ENCODE measurements at places on chromosomes 16 and 17.

DNA sequence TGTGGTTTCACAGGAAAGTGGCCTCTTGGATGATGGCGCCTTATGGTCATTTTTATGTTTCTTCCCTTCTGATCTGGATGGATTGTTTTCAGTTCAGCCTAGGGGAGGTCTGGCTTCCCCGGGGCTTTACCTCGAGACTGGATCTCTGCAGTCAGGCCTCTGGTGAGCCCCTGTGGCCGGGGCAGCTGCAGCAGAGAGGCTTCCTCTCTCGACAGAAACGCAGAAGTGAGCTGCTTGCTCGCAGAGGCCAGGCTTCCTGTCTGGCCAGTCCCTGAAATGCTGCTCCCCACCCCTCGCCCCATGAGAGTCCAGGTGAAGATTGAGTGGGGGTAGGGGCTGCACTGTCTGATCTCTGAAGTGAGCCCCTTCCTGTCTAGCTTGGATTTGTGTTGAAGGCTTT is 44.0 kb downstream of the PLCG2 start:
- DNase-seq = peak; percentile 53

DNA sequence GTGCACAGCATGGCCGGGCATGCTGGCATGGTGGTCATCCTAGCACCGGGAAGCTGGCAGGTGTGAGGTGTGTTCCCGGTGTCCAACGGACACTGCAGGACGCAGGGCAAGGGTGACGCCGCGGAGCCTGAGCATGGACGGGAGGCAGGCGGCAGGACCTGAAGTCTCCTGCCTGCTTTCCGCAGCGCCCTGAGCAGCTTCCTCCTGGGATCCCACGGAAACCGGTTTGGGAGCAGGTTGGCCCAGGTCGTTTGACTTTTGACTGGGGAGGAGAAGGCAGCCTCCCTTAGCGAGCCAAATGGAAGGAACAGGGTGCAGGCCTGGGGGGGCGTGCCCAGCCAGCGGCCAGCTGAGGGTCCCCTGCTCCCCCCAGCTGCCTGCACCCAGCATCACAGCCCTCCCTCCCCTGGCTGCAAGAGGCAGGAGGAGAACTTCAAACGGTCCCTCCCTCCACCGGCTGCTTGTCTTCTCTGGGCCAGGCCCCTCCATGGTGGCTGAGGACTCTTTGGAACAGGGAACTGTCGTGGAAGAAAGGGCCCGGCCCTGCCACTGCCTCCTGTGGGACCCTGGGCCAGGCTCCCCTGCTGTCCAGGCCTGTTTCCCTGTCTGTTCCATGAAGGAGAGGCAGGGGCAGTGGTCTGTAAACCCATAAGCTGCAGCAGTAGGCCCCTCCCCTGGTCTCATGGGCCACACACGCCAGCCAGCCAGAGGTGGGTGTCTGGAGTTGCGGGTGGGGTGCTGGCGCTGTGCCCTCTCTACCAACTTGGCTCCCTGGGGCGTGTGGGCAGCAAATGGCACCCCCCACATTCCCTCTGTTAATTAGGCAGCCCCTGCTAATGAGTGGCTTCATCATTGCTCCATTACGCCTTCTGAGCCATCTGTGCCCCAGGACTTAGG is 7.8 kb upstream of the ADGRG1 start:
- no peak for DNase-seq

- no peak for DNase-seq
Measured at GRCh38 chr16:70651524-70651923, 5.2 kb downstream of the IL34 start.

GRCh38 chr17:34206569-34206968 is 48.5 kb upstream of the CCL2 start:
- DNase-seq = no peak

DNA sequence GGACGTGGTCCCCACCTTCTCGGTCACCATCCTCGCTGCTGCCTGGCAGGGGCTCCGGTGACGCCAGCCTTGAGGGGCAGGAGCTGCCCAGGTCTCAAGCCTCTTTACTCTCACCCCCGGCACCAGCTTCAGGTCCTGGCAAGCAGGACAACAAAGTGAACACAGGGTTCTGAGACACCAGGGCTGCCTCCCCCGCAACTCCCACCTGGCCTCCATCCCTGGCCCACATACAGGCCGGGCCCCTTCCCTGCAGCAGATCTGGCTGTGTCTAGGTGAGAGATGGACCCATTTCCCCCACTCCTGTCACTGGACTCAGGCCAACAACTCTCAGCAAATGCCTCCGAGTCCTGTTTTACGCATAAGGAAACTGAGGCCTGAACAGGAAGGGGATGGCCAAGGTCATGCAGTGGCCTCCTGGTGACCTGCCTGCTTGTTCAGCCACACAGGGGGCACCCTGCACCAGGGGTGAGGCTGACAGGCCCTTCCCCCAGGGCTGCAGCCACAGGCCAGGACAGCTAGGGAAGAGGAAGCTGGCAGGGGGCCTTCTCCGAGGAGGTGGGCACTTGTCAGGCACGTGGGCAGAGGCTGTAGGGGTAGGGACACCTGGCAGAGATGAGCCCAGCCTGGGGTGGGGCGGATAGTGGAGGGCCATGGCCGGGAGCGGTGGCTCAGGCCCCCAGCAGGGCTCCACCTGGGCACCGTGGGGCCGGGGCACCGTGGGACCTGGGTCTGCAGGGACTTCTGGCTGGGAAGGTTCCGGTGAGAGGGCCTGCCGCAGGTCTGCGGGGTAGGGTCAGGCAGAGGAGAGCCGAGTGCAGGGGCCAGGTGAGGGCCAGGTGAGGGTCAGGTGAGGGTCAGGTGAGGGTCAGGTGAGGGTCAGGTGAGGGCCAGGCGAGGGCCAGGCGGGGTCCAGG is 46.7 kb upstream of the PVALEF start:
- DNase-seq = no peak

DNA sequence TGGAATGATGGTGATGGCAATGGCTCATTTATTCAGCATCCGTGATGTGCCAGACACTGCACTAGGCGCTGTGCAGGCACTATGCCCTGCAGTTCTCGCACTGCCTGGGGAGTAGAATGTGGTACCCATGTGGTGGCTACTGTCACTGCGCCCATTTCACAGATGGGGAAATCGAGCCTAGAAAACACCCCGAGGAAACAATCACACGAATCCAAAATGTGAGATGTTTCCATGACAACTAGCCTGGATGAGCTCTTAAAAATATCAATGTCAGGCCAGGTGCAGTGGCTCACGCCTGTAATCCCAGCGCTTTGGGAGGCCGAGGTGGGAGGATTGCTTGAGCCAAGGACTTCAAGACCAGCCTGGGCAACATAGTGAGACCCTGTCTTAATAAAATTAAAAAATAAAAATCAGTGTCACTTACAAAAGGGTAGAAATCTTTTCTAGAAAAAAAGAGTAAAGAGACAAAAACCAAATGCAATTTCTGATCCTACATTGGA is 57.9 kb upstream of the TNRC6A start:
- no peak for DNase-seq

- no peak for DNase-seq
Measured at GRCh38 chr17:70081885-70082284, 6.9 kb downstream of the KCNJ16 start.

DNA sequence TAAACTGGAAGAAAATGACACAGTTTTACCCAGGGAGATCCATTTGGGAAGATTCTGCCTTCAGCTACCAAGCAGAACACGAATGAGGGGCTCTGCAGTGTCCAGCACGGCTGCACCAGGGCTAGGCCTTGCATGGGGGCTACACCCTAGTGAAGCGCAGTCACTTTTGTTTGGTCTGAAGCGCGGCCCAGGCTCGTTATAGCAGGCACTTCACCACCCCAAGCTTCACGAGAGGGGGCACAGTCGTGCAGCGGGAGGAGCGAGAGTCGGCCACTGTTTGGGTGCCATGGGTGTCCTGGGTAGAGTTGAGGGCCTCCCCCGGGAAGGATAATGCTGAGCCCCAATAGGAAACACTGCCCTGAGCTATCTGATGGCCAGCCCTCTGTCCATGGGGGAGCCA is 21.6 kb upstream of the IL17C start:
- DNase-seq = no peak

DNA sequence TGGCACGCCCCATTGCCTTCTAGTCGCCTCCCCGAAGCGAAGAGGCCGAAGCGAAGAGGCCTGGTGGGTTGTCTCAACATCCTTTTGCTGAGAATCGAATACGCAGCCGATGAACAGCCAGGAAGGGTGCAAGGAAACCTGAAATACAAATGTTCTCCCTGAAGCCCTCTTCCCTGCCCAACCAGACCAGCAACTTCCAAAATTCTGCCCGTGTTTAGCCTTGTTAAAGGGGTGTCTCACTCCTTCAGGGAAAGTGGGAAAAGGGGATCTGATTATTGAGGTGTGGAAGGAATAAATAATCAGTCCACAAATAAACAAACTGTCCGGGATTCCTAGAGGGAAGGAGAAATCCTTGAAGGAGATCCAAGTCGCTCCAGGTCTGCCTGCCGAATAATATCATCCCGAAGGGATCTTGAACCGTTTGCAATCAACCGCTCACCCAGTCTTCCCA is 1.4 kb upstream of the FOXC2 start:
- DNase-seq = no peak

Data from H1 (cell line).